Right lobe of liver (tissue), 6 donors: ENCODE measurements at places on chromosomes 16 and 17. TPM values are rescaled to one million over a fixed set of nuclear protein-coding genes. Genes with fewer than 3 reads are reported as not detected.
A peak's percentile ranks its signal among the peaks of the same experiment; 100 is the strongest.

The SEC14L1 gene
- 41.8 TPM for total RNA-seq

- no peak overlapping the region for H3K27ac ChIP-seq
- H3K36me3 ChIP-seq = no peaks in the 10 kb centered on the region
- no peak for DNase-seq
- no peak overlapping the region for H3K4me3 ChIP-seq
Observed at GRCh38 chr16:52203096-52203495, 343.8 kb downstream of the TOX3 start.

GRCh38 chr17:57453841-57454425 lies 197.6 kb downstream of the MSI2 start:
- no peak overlapping the region for H3K27ac ChIP-seq
- peak; percentile 21 for DNase-seq
- H3K27me3 ChIP-seq = no peaks in the 10 kb centered on the region
- no peak overlapping the region for H3K4me3 ChIP-seq
- H3K4me1 ChIP-seq = no peaks in the 10 kb centered on the region

DNA sequence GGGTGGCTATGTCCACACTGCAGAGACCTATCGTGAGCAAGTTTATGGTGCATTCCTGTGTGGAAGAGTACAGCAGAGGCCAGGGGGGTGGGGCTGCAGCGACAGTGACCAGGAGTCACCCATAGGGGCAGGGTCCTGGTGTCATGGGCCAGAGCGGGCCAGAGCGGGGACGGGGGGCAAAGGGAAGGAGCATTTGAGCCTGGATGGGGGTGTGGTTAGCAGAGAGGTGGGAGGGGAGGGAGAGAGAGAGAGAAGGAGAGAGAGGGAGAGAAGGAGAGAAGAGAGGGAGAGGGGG lies 17.8 kb downstream of the JPH3 start:
- no peaks in the 10 kb centered on the region for H3K4me1 ChIP-seq
- DNase-seq = no peak
- no peak overlapping the region for H3K27ac ChIP-seq
- no peaks in the 10 kb centered on the region for H3K36me3 ChIP-seq
- H3K4me3 ChIP-seq = no peak overlapping the region

DNA sequence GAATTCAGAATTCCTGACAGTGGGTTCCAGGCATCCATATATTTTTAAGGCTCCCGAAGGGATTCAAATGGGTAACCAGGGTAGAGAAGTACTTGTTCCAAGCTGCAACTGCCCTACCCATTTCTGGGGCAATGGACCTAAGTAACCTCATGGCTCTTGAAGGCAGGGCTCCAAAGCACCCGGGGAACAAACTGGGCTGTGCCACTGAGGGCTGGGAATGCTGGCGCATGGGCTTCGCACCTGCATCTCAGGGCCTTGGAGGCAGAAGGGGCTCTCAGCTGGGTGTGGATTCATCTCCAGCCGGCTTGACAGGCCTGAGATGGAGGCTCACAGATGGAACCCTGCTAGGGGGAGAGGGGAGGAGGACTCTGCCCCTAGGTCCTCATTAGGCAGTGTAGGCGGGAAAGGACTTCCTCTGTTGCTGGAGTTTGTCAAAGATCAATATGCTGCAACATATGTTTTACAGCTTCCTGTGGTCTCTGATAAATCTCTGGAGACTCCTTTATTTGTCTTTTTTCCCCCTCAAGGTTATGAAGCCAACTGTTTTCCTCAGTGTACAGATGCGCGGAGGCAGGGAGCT lies 232.3 kb upstream of the NLRP1 start:
- H3K4me3 ChIP-seq = no peak overlapping the region
- H3K36me3 ChIP-seq = no peaks in the 10 kb centered on the region
- no peaks in the 10 kb centered on the region for H3K4me1 ChIP-seq
- DNase-seq = no peak
- H3K27me3 ChIP-seq = no peaks in the 10 kb centered on the region
